Activated T-cell treated with anti-CD3 and anti-CD28 coated beads, Interleukin-2, amount 50 U/mL, for 4 hours (primary cell): ENCODE measurements at places on chromosomes 13 and 19. TPM values are rescaled to one million over a fixed set of nuclear protein-coding genes. Genes with fewer than 3 reads are reported as not detected.

CFAP97D2 gene
- total RNA-seq: not detected

ZNF284 gene
- 1.5 TPM for total RNA-seq

CEACAM20 gene
- total RNA-seq: not detected

ZIC2 gene
- total RNA-seq: 0.21 TPM

SLC1A6 gene
- total RNA-seq: not detected

USE1 gene
- total RNA-seq: 46.6 TPM

CARM1 gene
- 86.7 TPM for total RNA-seq

SIGLEC8 gene
- not detected for total RNA-seq

CRX gene
- not detected for total RNA-seq
